ENCODE measurements at places on chromosomes 4 and X.

DNA sequence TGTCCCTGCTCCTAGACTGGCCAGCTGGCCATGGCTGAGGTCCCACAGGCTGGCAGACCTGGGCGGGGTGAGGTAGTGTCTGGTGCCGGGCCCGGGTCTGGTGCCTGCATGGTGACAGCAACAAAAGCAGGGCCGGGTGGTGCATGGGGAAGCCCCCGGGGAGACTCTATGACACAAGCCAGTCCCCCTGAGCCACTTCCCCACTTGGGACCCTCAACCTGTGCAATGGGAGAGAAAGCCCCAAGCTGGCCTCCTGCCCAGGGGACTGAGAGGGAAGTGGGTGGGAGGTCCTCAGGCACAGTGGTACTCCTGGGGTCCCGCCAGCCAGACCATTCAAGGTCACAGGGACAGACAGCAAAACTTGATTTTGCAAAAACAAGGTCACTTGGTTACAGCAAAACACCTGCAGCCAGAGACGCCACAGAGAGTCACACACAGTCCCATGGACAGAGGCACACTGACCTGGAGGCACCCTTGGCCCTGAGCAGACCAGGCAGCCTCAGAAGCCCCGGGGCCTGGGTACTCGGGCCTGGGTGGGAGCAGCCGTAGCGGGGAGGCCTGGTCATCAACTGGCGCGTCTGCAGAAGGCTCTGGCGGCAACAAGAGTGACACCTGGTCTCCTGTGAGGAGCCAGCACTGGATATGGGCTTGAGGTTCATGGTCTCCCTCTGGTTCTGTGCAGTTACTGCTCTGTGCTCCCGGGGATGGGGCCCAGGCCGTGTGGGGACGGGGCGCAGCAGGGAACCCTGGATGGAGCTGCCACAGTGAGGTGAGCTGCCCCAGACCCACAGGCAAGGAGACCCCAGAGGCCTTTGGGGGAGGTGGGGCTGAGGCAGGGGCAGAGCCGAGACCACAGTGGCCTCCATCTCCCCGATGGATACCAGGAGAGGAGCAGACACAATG, 60.6 kb downstream of the HTRA3 start:
- DNase-seq, result no peak

- peak; percentile 34 for DNase-seq
Measured at GRCh38 chr4:24013668-24014422, 124.0 kb upstream of the PPARGC1A start.

DNA sequence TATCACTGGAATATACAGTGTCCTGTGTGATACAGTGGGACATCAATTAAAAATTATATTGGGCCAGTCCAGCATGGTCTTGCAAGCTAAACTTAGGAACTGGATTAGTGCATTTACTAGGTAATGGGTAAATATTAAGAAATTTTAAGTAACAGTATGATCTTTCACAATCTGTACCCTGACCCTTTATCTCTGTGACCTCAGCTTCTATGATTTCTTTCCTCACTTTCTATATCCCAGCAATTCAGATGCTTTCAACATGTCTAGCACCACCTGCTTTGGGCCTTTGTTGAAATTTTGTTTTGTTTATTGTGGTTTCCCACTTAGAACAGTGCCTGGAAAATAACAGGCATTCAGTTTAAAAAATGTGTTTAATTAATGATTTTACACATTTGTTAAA, 2295.4 kb downstream of the ARAP2 start:
- DNase-seq, result no peak

DNA sequence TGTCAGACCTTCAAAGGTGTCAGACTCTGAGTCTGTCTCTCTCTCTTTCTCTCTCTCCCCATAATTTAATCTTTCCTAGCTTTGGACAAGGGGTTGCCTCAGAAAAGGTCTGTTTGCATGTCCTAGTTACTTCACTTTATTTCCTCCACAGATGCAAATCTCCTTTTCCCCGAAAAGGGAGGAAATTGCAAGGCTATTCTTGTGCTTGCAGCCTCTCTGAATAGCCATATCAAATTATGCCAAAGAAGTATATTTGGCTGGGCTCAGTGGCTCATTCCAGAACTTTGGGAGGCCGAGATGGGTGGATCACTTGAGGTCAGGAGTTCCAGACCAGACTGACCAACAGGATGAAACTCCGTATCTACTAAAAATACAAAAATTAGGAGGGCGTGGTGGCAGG, 145.6 kb upstream of the GATB start:
- DNase-seq, result no peak

DNA sequence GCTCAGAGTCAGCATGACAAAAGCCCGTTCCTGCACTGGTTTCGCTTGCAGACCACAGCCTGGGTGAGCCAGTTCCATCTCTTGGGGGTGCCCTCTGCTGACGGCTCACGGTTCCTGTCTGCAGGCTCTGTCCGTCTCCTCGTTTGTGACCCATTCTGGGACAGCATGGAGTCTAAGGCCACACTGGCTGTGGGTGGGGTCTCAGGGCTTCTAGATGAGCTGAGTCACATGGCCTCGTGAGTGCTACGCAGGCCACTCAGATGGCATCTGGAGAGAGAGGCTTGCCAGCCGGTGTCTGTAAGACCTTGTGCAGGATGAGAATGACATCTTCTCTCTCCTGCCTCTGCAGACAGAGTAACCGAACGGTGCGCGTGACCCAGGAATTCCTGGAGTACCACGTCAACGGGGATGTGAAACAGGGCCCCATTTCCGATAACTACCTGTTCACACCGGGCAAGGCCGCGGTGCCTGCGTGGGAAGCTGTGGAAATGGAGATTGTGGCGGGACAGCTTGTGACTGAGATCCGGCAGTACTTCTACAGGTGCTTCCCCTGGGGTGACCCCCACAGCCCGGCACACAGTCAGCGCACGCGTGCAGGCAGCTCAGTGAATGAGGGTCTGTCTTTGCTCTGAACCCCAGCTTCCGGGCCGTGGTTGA, 31.6 kb upstream of the MRFAP1 start:
- DNase-seq, result no peak

- no peak for DNase-seq
Measured at GRCh38 chrX:635428-636090, 5.0 kb downstream of the SHOX start.

GRCh38 chrX:67718926-67719325, 175.1 kb downstream of the AR start:
- no peak for DNase-seq

DNA sequence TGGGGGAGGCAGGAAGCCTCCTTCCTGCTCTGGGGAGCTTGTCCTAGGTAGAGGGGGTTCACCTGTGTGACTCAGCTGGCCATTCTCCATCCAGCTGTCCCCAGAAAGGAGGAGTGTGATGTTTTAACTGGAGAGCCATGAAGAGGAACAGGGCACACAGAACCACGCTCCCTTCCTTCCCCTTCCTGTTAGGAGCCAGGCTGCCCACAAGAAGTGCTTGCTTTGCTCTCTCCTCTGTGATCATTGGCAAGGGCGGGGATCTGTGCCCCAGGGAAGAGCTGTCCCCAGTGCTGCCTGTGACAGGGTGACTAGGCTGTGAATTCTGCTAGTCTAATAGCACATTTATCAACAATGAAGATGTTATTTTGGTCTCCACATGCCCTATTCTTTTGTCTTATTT, 169.6 kb upstream of the GATB start:
- no peak for DNase-seq

DNA sequence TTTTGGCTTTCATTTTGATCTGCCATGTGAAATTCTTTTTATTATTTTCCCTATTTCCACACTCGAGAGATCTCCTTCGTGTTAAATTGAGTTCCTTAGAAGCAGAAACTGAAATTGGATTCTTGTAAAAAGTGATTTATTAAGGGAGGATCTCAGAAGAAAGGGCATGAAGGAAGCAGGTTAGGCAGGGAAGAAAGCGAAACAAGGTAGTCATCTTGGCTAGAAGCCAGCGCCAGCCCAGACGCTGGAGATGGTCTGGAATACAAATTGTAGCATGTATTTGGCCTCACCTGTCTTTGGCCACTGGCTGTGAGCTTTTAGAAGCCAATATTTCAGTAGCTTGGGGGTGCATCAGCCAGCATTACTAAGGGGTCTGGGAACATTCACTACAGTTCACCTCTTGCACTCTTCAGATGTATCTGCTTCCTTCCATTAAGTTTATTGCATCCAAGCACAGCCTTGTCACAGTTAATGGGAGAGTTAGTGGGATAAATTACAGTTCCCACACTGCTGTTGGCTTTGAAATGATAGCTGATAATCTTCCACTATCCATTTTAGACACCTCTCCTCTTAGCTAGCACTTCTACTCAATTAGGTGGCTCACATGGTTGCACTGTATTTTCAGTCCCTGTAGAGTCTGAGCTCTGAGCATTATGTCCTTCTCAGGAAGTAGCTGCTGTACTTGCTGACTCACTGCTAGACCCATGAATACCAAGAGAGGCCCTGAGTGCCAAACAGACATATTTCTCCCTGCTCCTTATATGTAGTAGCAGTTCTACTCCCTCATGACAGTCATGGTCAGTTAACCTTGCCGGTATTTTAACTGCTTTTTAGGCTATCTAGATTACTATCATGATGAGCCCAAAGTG, 14.6 kb downstream of the GRXCR1 start:
- no peak for DNase-seq
